ENCODE measurements at places on chromosomes 6 and 20. TPM values are rescaled to one million over a fixed set of nuclear protein-coding genes. Genes with fewer than 3 reads are reported as not detected.

The MEP1A gene
- not detected for total RNA-seq

The IPCEF1 gene
- total RNA-seq, result 42.9 TPM

The SIRPD gene
- total RNA-seq, result 0.31 TPM

GRCh38 chr6:3351829-3352524 is 93.2 kb downstream of the PSMG4 start:
- DNase-seq, result no peak
- peaks cover 19% of the 10 kb centered on the region for H3K27me3 ChIP-seq
- H3K27ac ChIP-seq, result no peak overlapping the region
- H3K4me3 ChIP-seq, result no peak overlapping the region
- no peaks in the 10 kb centered on the region for H3K36me3 ChIP-seq

- H3K4me1 ChIP-seq, result no peaks in the 10 kb centered on the region
- no peak overlapping the region for H3K4me3 ChIP-seq
These were observed 504.0 kb upstream of the PTCHD4 start for GRCh38 chr6:48615041-48615440.

- no peaks in the 10 kb centered on the region for H3K36me3 ChIP-seq
- H3K4me1 ChIP-seq, result peaks cover 5% of the 10 kb centered on the region
- no peak overlapping the region for H3K4me3 ChIP-seq
- DNase-seq, result no peak
These were observed 1.7 kb upstream of the NHSL1 start for GRCh38 chr6:138500867-138501446.

DNA sequence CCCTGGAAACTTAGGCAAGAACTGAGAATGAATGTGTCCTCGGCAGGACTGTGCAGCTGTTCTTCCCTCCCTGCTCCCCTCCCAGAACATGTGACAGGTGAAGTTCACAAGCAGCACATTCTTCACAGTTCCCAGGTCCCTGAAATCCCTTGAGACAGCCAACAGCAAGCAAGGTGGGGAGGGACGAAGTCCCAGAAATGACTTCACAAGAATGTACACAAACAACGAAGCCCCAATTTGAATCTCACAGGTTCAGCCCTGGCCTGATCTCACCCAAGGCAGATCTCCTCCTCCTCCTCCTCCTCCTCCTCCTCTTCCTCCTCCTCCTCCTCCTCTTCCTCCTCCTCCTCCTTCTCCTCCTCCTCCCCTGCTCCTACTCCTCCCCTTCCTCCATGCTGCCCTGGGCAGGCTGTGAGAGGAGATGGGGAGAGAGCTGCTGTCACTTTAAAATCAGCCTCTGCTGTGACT is 32.4 kb downstream of the WRNIP1 start:
- no peak overlapping the region for H3K4me3 ChIP-seq
- no peaks in the 10 kb centered on the region for H3K36me3 ChIP-seq
- H3K27me3 ChIP-seq, result no peaks in the 10 kb centered on the region
- peaks cover 38% of the 10 kb centered on the region for H3K4me1 ChIP-seq

DNA sequence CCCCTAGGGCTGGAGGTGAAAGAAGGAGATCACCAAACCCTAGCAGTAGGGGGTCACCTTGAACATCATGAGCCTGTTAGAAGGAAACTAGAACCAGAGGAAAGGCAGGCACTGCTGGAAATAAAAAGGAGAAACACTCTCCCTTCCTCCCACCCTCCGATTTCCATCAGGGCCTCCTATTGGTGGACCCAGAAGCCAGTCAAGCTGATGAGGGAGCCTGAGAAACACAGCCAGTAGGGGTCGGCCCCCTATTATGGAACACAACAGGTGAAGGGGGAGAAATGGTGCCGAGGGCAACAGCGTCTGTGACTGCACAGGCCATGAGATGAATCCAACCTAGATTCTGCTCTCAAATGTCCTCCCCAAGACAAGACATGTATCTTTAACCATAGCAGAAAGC is 156.1 kb upstream of the LRFN2 start:
- peaks cover 4% of the 10 kb centered on the region for H3K27me3 ChIP-seq
- DNase-seq, result no peak
- no peak overlapping the region for H3K4me3 ChIP-seq

- no peaks in the 10 kb centered on the region for H3K27me3 ChIP-seq
- H3K4me1 ChIP-seq, result no peaks in the 10 kb centered on the region
These were observed 47.6 kb downstream of the HTR1B start for GRCh38 chr6:77415706-77416105.

The TBX18 gene
- total RNA-seq, result not detected

DNA sequence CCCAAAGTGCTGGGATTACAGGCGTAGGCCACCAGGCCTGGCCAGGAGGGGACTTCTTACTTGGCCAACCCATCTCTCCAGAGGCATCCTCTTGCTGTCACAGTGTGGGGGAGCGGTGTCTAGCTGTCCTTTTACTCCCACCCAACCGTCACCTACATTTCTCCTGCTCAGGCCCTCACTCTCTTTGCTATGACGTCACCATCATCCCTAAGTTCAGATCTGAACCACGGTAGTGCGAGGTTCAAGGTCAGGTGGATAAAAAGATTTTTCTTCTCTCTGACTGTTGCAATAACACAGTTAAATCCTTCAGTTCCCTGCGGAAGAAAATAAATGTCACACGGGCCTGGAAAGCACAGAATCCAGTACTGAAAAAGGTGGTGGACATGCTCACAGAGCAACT is 7.3 kb upstream of the RAET1L start:
- peaks cover 51% of the 10 kb centered on the region for H3K27me3 ChIP-seq
- H3K27ac ChIP-seq, result no peak overlapping the region
- no peak overlapping the region for H3K4me3 ChIP-seq
- H3K36me3 ChIP-seq, result peaks cover 3% of the 10 kb centered on the region
- no peak for DNase-seq

- H3K4me1 ChIP-seq, result no peaks in the 10 kb centered on the region
- H3K27me3 ChIP-seq, result peaks cover 3% of the 10 kb centered on the region
- no peak overlapping the region for H3K27ac ChIP-seq
- H3K36me3 ChIP-seq, result no peaks in the 10 kb centered on the region
These were observed 70.0 kb downstream of the CNKSR3 start for GRCh38 chr6:154440422-154441043.
